ENCODE measurements at places on chromosomes 2 and 18.
A peak's percentile ranks its signal among the peaks of the same experiment; 100 is the strongest.

GRCh38 chr2:43898134-43898837, 59.5 kb downstream of the ABCG8 start:
- no peak for DNase-seq

DNA sequence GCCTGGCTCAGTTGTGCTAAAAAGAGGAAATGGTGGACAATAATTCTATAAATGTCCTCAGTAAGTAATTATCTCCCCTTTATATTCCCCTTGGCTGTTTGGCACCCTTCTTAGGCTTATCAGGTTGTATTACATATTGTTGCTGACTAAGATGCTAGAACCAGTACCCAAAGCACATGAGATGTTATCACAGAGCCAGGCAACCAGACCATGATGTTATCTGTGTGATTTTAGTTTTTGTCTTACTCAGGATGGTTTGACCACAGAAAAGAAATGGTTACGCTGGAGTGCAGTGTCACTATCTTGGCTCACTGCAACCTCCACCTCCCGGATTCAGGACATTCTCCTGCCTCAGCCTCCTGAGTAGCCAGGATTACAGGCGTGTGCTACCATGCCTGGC, 15.2 kb downstream of the R3HDM1 start:
- DNase-seq = no peak

- DNase-seq = no peak
These were observed 94.3 kb upstream of the GLI2 start for GRCh38 chr2:120641366-120641771.

DNA sequence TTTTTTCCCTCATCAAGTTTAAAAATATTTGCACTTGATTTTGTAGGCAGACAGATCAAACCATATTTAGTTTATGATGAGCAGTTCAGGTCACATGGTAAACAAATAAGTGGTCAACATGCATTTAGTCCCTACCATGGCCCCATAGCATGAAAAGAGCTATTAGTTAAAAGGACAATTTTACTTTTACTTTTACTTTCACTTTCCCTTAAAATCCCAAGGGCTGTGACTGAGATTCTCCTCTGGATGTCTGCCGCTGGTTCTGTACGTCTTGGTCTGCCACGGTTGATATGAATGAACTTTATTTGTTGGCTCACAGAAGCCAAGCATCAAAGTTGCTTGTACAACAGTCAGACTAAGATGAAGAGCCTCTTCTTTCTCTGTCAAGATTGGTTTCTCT, 626.2 kb upstream of the CDH7 start:
- DNase-seq = no peak

DNA sequence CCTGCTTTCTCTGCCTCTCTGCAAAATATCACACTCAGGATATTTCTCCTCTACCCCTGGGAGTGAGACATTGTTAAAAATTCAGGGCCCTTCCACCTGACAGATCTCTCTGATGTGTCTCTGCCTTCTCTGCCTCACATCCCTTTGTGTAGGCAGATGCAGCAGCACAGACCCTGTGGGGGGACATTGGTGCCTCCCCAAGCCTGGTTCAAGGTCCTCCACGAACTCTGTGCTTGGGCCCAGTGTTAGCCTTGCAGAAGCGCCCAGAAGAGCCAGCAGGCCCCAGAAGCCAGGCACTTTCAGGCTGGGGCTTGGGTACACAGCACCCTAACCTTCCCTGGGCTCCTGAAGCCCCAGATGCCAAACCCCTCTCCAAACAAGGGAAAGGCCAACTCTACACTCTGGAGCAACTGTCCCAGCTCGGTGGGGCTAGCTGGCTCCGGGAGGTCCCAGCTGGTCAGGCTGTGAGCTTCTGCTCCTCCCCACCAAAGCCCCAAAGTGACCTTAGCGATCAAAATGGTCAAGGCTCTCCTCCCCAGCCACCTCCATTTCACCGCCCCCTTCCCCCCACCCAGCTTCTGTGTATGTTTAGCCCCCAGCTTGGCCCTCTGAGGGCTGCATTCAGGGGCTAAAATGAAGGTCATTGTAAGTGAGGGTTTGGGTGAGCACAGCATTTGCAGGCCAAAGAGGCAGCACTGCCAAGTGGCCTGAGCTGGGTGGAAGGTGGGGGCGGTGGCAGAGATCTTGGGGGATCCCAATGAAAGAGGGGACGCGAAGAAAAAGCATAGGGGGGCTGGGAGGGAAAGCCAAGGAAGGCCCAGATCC, 2.6 kb downstream of the HOXD9 start:
- no peak for DNase-seq

GRCh38 chr2:232382331-232383225, 4.0 kb downstream of the ALPP start:
- no peak for DNase-seq

DNA sequence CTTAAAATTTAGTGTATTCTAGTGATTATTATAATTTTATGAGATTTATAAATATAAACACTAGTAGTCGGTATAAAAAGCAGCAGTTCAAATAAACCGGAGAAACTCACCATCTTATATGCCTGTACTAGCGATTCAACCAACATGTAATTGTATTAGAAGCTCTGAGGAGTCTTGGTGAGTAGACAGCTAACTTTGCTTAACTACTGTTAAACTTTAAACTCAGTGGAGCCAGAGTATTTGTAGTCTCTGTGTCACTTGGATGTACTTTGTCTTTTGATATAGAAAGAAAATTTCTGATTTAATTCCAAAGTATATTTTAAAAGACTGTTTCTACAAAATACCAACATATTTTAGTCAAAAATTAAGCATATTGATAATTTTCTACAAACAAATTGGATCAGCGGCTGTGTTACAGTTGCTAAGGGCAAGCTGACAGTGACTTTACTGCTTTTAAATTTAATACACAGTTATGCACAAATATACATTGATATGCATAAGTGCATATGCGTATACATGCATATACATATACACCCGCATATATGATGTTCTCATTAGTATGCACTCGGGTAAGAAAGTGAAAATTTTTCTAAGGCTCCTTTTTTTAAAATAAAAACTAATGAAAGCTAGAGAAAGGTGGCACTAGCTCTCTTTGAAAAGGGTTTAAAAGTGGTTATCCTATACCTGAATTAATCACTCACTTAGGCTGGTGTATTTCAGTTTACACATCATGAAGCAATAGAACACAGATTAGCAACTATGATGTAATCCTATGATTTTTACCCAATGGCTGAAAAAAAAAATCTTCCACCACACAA, 374.5 kb downstream of the NCKAP5 start:
- DNase-seq = no peak

- DNase-seq = no peak
These were observed 20.3 kb downstream of the LIMS1 start for GRCh38 chr2:108554528-108554927.

- no peak for DNase-seq
These were observed 287.4 kb downstream of the MBD2 start for GRCh38 chr18:53937037-53937436.

DNA sequence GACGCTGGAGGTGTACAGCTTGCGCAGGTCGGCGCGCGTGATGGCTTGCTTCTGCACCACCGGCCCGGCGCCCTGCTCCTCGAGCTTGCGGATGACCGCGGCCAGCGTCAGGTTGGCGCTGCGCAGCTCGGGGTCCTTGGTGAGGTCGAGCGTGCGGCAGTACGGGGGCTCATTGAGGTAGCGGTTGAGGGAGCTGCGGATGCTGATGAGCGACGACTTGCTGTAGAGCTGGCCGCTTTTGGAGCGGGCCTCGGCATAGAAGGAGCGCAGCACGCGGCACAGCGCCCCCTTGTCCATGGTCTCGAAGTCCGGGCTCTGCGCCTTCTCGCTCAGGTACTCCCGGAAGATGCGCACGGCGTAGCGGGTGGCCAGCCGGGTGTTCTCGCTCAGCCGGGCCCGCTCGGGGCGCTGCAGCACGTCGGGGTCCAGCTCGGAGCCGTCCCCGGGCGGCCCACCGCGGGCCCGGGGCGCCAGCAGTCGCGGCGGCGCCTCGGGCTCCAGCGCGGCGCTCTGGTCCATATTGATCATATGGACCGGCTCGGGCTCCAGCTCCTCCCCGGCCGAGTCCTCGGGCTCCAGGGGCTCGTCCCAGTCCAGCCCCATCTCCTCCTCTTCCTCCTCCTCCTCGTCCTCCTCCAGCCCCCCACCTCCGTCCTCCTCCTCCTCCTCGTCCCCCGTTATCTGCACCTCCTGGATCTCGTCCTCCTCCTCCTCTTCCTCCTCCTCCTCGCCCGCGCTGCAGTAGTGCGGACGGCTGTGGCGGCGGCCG, 523 bp downstream of the KCTD1 start:
- DNase-seq = peak; percentile 72

DNA sequence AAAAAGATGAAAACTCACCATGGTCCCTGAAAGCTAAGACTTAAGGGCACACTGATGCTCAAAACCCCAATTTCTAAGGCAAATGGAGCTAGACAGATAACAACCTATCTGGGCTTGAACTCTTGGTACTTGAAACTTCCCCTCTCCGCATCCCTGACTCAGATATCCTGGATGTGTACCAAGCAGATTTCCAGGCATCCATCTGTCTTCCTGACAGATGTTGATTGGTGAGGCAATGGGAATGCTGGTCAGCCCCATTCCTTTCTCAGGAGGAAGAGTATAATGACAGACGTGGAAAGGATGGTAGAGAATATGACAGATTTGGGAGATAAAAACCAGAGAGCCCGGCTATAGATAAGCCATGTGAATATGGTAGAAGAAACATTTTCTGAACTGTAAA, 69.2 kb downstream of the ADD2 start:
- DNase-seq = no peak

- no peak for DNase-seq
These were observed 14.9 kb downstream of the SCG2 start for GRCh38 chr2:223587301-223587700.

DNA sequence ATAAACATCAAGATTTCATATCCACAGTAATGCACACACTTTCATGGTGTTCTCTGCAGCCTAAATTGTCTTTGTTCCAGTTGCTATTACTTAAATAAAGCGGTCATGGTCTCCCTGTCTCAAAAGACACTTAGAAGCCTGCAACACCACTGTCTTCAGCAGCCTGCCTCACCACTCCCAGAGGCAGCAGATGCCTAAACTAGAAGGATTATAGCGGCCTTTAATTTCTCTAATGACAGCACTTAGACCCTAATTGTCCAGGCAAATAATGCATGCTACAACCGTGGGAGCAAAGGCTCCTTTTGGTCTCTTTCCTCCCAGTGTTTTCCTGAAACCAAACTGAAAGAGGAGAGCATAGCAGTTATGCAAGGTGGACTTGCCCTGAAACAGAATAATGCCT, 248.8 kb upstream of the SLC39A10 start:
- DNase-seq = no peak

DNA sequence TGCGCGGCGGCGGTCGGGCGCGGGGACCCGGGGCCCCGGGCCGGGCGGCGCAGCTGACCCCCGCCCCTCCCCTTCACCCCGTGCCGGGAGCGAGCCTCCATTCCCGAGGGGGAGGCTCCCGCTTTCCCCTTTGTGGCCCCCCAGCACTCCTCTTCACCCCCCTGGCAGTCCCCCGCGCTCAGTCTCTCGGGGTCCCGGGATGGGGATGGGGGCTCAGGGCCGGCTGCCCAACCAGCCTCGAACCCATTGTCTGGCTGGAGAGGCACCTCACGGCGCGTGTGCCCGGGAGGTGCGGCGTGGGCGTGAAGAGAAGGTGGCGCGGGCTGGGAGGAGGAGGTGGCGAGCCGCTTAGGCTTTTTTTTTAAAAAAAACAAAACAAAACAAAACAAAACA, 748 bp downstream of the FMNL2 start:
- no peak for DNase-seq

GRCh38 chr2:65678779-65679391, 246.5 kb upstream of the SPRED2 start:
- DNase-seq = no peak

DNA sequence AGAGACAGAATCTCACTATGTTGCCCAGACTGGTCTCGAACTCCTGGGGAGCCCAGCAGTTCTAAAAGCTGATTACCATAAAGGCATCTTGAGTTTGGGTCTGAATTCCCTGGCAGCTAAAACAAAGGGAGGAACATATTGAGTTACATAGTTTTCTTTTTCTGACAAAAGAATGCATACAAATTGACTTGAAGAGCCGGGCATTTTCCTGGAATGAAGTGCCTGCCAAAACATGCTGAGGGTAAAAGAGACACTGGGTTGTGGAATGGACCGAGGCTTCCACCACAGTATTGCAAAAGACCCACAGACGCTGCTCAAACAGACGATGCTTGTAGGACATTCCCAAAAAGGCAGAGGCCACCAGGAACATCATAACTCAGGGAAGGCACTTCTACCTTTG, 35.1 kb upstream of the ROCK2 start:
- DNase-seq = no peak

GRCh38 chr2:203484266-203485112, 50.6 kb downstream of the RAPH1 start:
- DNase-seq = peak; percentile 59

DNA sequence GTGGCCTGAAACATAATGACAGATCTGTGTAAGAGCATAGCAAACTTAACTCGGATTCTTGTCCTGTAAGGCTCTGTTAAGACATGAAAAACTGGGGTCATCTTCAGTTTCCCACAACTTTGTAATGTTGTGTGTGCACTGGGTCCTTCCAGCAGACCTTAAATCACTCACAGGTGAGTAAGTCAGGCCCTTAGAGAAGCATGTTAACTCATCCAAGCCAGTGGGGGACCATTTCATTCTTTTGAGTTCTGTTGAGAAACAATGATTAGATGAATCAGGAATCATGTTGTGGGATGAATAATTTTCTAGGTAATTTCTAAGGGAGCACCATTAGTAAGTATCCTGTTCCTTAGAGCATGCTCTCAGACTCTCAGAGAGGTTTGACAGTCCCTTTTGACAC, 167.1 kb downstream of the ESCO1 start:
- DNase-seq = no peak

GRCh38 chr2:41431756-41432155, 616.1 kb upstream of the PKDCC start:
- DNase-seq = no peak

DNA sequence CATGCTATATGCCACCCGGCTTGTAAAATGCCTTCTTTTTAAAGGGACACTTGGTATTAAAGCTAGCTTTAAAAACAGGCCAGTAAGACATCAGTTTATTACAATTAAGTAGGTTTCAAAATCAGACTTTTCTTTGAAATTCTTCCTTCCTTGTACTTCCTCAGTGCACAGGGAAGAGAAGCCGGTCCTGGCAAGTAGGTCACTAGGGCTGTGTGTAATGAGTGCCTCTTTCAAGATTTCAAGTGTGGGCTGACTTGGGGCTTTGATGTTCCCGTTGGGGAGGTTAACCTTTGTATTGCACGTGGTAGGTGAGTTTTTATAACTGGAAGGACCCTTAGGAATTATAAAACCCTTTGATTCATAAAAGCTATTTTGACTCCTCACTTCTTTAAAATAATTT, 566.4 kb upstream of the ID2 start:
- no peak for DNase-seq

DNA sequence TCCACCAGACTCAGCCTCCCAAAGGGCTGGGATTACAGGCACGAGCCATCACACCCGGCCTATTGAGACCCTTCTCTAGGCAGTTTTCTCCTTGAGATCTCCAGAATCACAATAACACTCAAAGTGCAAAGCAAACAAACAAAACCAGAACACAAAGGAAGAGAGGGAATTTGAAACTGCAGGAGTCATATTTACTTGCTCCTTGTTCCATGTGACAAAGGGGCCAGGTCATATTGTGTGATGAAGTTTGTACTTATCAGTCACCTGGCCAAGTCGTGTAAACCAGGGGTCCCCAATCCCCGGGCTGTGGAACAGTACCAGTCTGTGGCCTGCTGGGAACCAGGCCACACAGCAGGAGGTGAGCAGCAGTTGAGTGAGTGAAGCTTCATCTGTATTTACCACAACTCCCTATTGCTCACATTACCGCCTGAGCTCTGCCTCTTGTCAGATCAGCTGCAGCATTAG, 26.5 kb downstream of the SCYGR8 start:
- no peak for DNase-seq

Data from activated CD4-positive, alpha-beta memory T cell treated with anti-CD3 and anti-CD28 coated beads for 36 hours (primary cell).